ENCODE measurements at places on chromosomes 5 and 9.
A peak's percentile ranks its signal among the peaks of the same experiment; 100 is the strongest.

- DNase-seq = no peak
Observed at GRCh38 chr5:168086104-168086610, 205.3 kb upstream of the WWC1 start.

DNA sequence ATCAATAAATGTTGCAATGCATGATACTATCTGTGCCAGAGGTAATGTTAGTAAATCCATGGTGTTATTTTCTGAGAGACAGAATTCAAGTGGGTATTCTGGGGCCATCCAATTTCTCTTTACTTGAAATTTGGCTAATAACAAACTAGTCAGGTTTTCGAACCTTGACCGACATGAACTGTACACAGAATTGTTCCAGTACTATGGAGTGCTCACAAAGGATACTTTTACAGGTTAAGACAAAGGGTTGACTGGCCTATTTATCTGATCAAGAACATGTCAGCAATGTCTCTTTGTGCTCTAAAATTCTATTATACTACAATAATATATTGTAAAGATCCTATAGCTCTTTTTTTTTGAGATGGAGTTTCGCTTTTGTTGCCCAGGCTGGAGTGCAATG, 18.2 kb downstream of the MLANA start:
- no peak for DNase-seq

GRCh38 chr5:72460413-72460812, 46.8 kb downstream of the ZNF366 start:
- no peak for DNase-seq

GRCh38 chr5:141245250-141245717, at the start of gene PCDHB15:
TSS of gene PCDHB15 (plus strand) at chr5:141245395. CDS start at chr5:141245579, 184 bp downstream.
- peak; percentile 17 for DNase-seq

DNA sequence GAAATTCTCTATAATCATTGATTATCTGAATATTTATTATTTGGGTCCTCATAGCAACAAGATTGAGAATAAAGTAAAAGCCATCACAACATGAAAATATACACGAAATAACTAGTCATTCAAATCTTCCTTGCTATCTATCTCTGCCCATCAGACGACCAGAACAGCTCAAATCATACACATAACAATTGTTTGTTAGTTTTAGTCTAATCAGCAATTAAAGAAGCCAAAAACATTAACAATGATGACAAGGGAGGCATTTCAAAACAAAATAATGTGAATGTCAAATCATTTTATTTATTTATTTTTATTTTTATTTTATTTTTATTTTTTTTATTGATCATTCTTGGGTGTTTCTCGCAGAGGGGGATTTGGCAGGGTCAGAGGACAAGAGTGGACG, 106.0 kb upstream of the BNC2 start:
- no peak for DNase-seq

DNA sequence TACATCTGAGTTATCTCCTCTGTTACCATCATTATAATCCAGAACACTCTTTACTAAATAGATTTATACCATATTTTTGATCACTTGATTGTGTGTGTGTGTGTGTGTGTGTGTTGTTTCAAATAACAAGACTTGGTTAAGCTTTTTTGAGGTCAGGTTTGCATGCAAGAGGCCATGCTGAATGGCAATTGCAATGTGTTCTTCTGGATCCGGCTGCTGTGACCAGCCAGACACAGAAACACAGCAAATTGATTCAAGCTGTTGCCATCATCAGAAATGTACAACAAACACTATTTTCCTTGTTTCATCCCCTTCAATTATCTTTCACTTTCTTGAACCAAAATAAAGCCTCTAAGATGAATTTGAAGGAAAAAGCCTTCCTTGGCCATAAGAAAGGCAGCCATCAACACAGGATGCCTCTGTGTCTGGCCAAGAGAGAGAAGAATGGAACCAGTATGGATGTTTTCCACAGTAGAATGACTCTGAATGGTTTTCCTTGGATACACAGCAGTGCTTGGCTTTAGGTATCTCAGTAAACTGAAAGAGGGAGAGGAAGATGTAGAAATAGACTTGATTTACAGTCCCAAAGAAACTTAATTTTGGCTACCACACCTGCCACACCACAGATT, 53.9 kb downstream of the DPYSL3 start:
- DNase-seq = no peak

- no peak for DNase-seq
Observed at GRCh38 chr5:96045888-96046287, 84.2 kb upstream of the ELL2 start.

GRCh38 chr9:100277166-100277979, 75.4 kb downstream of the TEX10 start:
- no peak for DNase-seq

DNA sequence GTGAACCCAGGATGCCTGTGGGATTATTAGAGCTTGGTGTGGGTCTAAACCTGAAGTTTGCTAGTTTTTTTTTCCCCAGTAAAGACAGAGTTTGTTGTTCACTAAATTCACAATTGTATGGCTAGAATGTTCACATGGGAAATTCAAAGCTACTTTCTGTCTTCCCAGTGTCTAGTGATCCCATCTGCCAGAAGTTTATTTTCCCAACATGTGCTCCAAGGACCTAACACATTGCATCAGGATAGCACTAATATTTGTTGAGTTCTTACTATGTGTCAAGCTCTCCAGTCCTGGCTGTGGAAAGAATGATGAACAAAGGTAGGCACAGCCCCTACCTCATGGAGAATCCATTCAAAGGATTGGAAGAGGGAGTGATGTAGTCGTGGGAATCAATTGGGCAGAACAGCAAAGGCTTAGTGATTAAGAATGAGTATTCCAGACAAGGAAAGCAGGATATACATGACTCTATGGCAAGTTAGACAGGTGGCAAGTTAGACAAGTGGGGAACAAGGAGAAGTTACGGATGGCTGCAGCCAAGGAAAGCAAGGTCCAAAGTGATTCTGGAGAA, 521.5 kb upstream of the WWC1 start:
- no peak for DNase-seq

DNA sequence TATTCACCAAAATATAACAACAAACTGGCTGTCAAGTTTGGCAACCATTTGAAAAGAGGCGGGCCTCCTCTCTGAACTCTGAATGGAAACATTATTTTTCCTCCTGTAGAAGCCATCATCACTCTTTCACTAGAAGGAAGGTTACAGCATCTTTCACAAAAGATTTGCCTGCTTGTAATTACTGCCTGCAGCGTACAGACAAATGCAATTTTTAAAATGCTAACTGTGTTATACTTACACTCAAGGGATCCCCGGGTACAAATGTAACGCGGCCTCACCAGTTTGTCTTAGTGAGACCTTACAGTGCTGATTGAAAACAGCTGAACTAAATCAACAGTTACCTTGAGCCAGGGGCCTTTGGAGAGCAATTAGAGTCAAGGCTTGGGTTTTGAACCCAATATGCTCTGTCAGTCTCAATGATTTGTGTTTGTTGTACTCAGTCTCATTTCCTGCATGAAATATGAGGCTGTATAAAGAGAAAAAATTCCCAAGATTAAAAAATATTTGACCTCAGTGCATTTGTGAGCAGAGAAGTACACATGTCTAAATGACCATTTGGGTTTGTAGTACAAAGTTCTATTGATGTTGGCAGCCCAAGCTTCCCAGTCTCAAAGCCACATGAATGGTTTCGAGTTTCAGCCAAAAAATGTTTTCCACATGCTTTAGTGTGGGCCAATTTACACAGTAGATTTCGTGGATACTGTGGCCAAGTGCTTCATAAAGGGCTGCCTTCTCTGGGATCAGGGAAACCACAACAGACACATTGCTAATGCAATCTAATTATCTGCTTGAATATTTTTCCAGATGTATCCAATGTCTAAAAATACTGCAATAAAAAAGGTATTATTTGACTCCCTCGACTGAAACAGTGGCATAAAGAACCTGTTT, 500.0 kb downstream of the SPATA31D1 start:
- DNase-seq = peak; percentile 88

- DNase-seq = no peak
Observed at GRCh38 chr9:136251264-136252115, 5.9 kb upstream of the QSOX2 start.

DNA sequence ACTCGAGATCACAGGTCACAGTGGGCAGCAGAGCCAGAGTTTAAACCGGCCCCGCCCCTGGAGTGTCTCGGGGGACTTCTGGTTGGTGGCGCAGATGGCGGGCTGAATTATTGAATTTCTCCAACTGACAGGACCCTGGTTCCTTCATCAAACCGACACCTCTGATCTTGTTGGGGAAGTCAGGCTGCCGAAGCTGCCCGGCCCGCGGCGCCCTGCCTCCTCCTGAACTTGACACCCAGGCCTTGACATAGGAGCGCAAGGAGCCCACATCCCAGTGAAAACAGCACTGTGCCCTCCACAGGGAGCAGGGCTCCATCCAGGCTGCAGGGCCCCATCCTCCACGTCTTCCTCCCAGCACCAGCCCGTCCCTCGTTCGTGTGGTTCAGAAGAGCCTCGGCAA, 105.2 kb downstream of the OLFM1 start:
- DNase-seq = no peak

Data from hindlimb muscle (tissue), 1 donor.